Natural killer cell treated with Interleukin-12 subunit alpha and Interleukin-12 subunit beta and Interleukin-15 and Interleukin-18, amount 100 ng/mL, for 72 hours (primary cell): ENCODE measurements at places on chromosomes 13 and 19. TPM values are rescaled to one million over a fixed set of nuclear protein-coding genes. Genes with fewer than 3 reads are reported as not detected.

DNA sequence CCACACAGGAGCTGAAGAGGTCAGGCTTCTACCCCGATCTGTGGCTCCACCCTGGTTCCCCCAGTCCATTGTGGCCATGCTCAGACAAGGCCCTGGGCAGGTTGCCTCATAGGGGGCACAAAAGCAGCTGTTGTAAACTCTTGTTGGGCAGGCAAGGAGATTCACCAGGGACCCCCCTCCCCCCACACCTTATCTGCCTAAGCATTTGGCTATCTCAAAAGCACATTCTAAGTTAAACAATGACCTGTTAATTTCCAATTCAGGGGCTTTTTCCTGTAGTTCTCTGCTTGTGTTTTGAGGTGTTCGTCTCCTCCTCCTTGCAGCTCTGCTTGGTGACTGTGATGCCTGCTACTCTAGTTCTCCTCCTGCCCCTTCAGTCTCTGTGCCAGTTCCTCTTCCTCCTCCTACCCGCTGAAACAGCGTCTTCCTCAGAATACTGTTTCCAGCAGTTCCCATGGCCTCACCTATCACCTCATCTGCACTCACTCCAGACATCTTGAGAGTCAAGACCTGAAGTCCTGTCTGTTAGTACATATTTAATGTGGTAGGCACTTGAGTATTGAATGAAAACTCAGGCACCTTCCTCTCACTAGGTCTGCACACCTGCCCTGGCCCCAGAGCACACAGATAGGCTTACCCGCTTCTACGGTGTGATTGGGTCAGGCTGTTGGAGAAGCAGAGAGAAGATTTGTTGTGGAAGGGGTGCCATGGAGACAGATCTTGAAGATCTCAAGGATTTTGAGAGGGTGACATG is 31.7 kb downstream of the SPATA13 start:
- DNase-seq = no peak

- DNase-seq = no peak
These were observed 343.8 kb downstream of the MZT1 start for GRCh38 chr13:72383646-72384045.

GRCh38 chr19:39935364-39935661 is 879 bp upstream of the FCGBP start:
- DNase-seq = no peak

Gene VSTM2B
- total RNA-seq = not detected
